ENCODE measurements at places on chromosomes 6 and 20. TPM values are rescaled to one million over a fixed set of nuclear protein-coding genes. Genes with fewer than 3 reads are reported as not detected.
A peak's percentile ranks its signal among the peaks of the same experiment; 100 is the strongest.

The SYNE1 gene
- 24.0 TPM for total RNA-seq

DNA sequence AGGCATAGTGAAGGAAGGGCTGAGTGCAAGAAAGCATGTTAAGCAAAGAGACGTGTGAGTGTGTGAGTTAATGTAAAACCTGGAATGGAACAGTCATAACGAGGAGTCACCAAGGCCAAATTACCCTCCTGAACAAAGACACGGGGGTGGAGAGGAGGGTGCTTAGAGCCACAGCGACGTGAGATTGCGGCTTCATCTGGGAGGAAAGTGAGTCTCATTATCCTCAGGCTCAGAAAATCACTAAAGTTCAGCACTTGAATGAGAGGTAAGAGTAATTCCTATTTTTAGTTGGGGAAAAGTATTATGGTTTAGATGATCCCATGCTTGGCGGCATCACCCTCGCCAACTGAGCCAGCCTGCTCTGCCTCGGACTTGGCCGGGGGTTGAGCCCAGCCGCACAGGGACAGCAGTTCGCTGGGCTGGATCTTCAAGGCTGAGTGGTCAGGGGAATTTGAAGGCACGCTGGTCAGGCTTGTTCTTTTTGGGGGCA lies 136.6 kb downstream of the DTNBP1 start:
- DNase-seq = no peak

GRCh38 chr6:150713931-150714330 lies 114.2 kb downstream of the PLEKHG1 start:
- no peak for DNase-seq

DNA sequence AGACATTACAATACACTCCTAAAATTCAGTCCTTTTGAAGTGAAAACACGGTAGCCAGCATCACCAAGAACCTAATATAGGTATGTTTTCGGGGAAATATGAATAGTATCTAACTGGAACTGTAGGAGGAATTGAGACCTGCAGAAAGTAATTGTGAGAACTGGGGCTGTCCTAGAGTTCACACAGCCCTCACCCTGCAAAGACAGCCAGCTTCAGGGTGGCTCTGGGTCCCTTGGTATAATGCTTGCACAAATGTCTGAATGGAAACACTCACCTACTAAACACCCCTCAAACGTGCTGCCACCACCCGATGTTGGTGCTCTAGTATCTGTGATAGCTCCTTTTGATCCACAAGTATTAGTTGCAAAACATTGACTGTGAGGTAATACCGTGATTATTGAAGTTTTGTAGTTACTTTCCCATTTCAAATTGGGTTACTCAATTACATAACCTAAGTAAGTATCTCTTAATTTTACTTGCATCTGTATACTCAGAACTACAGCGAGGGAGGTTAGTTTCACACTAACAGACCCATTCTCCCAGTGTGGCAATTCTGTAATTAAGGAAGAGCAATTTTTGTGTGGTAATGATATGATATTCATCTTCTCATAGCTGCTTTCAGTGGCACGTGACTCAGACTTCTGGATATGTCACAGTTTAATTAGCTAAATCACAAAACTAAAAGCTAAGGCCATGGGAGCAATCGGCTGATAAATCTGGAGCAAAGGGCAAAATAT lies 129.5 kb downstream of the INSM1 start:
- DNase-seq = no peak

DNA sequence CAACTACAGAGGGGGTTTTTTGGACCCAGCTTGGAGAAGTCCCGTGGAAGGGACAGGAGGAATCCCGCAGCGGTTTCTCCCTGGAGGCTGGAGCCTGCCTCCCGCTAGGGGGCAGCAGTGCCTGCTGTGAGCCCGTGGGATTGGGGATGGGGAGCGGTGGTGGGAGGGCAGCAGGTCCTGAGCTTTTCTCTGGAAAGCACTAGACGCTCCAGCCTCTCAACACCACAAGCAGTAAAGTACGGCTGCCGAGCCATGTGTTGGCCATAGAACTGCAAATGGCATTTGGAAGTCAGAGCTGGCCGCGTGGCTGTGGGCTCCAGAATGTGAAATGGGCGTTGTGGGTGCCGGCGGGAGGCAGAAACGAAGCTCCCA lies 47.8 kb downstream of the GMPR start:
- DNase-seq = peak; percentile 28

DNA sequence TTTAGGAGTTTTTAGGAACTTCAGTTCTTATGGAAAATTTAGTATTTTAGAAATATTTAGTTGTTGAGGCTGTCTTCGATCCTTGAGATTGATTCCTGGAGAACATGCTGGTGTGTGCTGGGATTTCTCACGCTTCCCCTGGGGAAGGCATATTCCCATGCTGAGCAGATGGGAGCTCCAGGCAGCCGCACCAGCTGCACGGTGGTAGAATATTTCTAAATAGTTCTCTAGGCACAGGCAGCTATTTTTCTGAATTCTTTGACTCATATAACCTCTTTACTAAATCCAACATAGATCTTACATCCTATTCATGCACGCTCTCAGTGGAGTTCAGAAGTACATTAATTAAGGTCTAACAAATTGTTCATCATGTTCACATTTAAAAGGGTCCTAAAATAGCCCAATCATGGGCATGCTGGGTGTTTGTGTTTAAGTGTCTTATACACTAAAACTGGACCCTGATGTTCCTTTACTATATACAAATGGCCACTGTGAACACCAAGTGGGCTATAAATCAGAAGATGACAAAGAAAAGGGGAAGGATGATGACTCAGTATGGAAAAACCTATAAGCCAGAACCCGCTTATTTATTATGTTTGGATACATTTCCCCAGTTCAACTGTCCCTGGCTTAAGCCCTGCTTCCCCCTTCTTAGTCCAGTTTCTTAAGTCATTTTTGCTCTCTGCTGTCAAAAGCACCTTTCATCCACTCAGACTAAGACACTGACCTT lies 138.5 kb downstream of the UST start:
- no peak for DNase-seq

All from activated naive CD4-positive, alpha-beta T cell treated with anti-CD3 and anti-CD28 coated beads for 36 hours (primary cell).